ENCODE measurements at places on chromosomes 6 and 20.

DNA sequence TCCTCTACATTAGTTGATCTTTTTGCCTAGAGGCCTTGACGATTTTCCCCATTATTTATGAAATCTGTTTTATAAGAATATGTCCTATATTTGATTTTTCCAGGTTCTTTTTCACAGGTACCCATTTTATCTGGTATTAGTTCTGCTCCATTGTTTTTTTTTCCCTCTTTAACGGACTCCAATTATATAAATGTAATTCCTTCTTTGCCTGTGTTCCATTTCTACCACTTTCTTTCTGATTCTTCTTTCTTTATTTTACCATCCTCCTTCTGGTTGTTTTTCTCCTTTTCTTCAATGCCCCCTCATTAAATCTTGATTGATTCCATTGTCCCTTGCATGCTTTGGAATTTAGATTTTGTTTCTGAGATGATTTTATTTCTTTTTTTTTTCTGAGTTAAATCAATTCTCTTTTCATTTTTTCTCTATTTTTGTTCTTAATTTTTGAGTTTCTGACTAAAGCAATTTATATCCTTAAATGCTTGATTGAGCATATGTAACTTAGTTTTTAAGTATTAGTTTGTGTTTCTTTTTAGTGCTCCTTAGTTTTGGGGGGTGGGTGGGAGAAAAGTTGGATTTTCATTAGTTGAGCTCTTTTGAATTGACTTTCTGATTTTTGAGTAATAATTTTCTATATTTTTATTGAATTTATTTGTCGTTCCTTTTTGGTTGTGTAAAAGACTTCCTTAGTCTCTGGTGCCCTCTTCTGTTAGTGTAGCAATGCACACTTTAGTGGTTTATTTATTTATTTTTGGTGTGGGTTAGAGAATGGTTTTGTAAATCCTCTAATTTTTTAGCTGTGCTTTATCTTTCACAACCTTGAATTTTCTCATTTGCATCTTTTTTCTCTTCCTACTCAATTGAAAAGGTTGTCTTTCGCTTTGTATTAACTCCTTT, 140.8 kb downstream of the FARS2 start:
- no peak for DNase-seq

- peak; percentile 15 for DNase-seq
These were observed 7.3 kb upstream of the SNTA1 start for GRCh38 chr20:33450867-33451266.

- no peak for DNase-seq
These were observed 119.2 kb downstream of the MRPL14 start for GRCh38 chr6:44007818-44008621.

DNA sequence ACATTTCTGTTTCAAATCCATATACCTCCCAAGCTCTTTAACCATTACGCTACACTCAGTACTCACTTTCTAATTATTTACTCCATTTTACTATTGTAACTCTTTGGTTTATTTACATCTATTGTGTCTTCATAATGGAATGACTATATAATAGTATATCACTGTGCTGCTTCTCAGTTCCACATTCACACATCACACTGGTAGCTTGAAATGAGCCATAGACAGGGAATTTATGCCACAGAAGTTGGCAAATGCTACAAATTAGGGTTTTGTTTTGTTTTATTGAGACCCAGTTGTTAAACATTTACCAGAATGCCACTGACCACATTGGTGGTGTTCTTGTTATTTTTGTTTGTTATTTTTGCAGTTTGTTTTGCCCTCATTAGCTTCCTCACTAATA, 213.9 kb downstream of the KCNQ5 start:
- no peak for DNase-seq

- DNase-seq: peak; percentile 80
These were observed 7.0 kb downstream of the DYNLRB1 start for GRCh38 chr20:34522969-34523871.

DNA sequence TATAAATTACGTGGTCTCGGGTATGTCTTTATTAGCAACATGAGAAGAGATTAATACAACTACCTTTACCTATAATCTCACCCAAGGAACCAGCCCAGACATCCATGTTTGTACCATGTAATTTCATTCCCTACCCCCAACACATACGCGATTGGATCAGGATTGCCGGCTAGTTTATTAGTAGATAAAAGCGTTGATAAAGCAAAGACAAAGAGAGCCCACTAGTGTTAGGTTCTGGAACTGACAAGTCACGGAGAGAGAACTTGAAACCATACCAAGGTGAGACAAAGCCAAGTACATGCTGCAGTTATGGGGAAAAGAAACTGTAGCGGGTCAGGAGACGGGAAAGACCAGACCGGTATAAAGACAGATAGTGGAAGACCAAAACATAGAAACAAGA, 37.4 kb upstream of the FAM135A start:
- DNase-seq: no peak

DNA sequence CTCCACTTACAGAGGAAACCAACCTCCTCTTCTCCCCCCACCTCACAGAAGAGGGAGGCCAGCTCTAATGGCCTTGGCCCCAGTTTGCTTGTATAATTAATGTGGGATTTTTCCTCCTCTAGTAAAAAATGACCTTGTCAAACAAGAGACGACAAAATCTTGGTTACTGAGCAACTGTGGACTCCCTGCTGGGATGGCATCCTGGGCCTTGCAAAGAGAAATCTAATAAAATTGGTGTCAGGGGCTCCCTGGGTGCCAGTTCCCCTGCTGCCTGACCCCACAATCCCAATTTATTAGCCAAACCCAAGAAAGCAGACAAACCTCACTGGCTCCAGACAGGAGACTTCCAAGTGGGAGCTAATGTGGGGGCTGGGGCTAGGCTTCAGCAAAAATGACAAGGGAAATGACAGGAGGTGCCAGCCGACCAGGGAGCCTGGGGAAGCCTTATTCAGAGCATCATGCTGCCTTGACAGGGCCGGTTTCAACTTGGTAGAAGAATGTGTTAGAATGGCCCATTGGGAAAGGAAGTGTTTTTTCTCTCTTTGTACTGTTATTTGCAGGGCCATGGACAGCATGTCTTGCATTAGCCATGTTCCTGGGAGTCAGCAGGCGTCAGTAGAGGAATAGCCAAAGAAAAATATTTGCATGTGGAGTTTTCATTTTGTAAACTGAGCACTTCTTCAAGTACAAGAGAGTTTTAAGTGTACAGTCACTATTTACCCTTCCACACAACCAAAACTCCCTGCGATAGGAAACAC, 816.9 kb downstream of the DHX35 start:
- DNase-seq: no peak

GRCh38 chr6:112113431-112113830, 26.0 kb downstream of the FAM229B start:
- no peak for DNase-seq

DNA sequence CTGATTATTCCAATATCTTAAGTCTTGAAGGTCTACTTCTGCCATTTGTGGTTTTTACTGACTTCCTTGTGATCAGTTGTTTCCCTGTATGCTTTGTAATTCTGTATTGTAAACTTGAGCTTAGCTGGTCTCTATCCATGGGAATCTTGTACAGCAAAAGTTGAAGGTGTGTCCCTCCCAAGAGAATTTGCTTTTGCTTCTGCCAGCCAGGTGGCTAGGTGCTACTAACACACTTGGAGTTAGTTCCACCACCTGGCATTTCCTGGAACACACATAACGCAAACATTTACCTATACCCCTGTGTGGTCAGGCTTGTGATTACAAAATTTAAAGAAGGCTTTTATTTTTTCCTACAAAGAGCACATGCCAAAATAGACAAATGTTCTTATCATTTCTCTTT, 141.2 kb downstream of the GRM4 start:
- DNase-seq: no peak

- DNase-seq: no peak
These were observed 76.8 kb downstream of the BANF2 start for GRCh38 chr20:17776551-17776950.

DNA sequence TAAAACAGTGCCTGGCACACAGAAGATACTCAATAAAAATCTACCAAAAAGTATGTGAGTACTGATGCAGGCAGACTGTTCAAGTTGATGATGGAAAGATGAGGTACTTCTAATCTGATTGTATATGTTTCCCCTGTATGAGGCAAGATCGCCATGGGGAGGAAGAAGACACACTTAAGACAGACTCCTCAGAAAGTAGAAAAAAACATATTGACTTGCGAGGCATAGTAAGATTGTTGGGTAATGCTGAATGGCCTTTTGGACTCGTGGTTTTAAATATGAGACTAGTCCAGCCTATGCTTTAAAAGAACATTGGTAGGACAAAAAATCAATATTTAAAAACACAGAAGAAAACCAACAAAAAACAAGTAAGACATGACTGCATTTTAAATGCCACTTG, 72.6 kb downstream of the SHPRH start:
- DNase-seq: no peak

DNA sequence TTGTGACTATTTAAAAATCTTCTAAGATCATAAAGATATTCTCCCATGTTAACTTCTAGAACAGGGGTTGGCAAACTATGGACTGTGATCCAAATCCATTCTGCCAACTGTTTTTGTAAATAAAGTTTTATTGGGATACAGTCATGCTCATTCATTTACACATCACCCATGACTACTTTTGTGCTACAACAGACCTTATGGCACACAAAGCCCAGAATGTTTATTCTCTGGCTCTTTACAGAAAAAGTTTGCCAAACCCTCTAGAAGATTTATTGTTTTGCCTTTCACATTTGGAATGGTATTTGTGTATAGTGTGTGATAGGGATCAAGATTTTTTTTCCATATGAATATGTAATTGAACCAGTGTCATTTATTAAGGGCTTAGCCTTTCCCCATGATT, 341.7 kb downstream of the CD83 start:
- no peak for DNase-seq

GRCh38 chr6:95365454-95365853, 211.9 kb upstream of the MANEA start:
- no peak for DNase-seq

DNA sequence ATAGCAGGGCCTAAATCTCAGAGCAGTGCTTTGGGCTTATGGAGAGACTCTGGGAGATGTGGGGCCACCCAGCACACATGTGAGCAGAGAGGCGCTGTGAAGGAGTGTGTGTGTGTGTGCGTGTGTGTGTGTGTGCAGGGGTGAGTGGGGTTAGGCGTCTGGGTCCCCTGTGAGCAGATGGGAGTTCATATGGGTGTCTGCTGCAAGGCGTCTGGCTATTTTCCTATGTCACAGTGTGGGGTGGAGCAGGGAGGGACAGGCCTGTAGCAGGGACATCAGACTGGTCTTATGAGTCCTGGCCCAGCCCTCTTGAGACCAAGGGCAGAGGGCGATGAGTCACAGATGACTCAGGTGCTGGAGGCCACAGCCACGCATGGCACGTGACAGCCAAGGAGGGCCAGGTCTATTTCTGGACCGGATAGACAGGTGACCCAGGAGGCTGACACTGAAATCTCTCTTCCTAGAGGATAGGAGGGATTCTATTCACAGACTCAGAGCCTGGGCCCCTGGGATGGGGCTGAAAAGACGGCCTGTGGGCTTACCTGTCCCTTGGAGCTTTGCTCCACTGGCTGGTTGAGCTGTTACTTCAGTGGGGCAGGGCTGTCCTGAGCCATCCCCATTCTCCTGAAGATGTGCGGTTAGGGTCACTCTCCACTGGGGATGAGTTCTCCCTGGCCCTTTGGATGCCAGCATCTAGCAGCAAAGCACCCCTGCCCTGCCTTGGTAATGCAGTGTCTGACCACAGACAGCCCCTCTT, 28.9 kb downstream of the VEGFA start:
- peak; percentile 59 for DNase-seq

- no peak for DNase-seq
These were observed 142.5 kb upstream of the RUNX2 start for GRCh38 chr6:45185403-45186251.

DNA sequence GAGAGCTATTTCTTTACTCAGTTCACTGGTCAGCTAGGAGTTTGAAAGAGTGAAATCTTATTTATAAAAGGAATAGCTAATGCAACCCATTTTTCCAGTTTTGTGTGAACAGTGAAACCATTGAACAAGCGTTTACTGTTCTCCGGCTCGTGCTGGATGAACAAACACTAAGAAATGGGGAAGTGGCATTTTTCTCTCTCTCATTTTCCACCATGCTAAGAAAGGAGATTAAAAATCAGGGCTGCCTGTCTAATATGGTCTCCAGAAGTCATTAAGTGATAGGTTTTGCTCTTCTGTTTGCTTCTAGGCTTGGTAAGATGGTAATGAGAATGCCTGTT, 774 bp upstream of the SFT2D1 start:
- no peak for DNase-seq

- DNase-seq: no peak
These were observed 7.9 kb downstream of the NKX2-2 start for GRCh38 chr20:21505810-21506530.

DNA sequence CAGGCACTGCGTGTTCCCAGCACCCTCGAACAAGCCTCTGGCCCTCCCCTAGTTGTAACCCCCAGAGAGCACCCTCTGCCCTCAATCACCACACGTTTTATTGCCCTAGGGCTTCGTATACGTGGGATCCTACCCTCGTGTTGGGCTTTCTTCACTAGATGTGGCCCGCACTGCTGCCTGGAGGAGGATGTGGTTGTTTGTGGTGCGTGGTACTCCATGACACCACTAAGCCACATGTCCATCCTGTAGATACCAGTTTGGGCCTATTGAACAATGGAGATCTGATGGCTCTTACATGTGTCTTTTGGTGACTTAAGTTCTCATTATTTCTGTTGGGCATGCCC, 17.0 kb downstream of the SLC2A4RG start:
- no peak for DNase-seq

GRCh38 chr6:5679691-5680090, 327.0 kb downstream of the NRN1 start:
- no peak for DNase-seq

DNA sequence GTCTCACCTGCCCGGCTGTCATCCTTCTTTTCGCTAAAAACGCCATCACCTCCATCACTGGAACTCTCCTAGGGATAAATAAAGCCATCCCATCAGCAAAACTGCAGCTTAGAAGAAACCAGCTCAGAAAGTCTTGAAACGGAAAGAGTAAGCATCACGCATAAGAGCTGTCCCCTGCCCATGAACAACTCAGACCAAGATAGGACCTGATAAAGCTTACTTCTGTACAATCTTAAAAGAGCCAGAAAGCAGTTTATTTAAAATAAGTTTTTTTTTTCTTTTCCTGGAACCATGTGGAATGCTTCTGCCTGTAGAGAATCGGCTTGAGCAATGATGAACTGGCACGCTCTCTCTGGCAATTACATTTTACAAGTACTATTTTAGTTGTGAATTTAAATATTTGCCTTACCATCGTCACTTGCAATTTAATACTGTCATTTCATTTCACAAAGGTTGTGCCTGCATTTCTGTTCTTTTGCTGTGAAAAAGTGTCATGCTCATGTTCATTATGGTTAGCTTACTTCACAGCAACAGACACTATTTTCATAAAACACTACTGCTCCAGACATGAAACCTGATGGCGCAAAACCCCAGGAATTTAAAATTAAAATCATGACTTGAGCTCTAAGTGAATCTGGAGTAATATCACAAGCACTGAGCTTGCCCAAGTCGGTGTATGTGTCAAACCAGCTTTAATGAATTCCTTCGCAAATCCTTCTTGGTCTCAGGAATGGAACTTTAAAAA, 59.6 kb upstream of the EMILIN3 start:
- DNase-seq: no peak

- DNase-seq: peak; percentile 65
These were observed 121.8 kb downstream of the SULF2 start for GRCh38 chr20:47663354-47664067.
